ENCODE measurements at places on chromosomes 11 and 22.

DNA sequence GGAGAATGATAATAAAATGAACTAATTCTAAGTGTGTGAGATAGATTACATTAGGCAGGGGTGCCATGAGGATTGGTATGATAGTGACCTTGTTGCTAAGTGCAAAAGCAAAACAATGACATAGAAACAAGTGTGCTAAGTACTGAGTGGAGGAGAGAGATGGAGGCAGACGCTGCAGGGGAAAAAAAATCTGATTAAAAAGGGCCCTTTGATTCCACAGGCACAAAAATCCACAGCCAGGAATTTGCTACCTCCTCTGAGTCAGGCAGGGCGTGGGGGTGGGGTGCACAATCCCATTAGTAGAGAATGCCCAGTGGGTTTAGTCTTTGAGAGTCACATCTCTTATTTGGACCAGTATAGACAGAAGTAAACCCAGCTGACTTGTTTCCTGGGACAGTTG is at the start of gene CNTF:
Gene CNTF, plus strand, starts transcription at position 322 of the 400 bp plus-strand sequence. CDS start 88 bp downstream, outside the sequence.
- no peak for DNase-seq

- peak; percentile 53 for DNase-seq
Measured at GRCh38 chr11:95055283-95055897, 6.2 kb downstream of the KDM4F start.

- DNase-seq, result no peak
Measured at GRCh38 chr11:106288822-106289387, 211.4 kb downstream of the AASDHPPT start.

- DNase-seq, result no peak
Measured at GRCh38 chr11:30017445-30017895, 640 bp upstream of the KCNA4 start.

DNA sequence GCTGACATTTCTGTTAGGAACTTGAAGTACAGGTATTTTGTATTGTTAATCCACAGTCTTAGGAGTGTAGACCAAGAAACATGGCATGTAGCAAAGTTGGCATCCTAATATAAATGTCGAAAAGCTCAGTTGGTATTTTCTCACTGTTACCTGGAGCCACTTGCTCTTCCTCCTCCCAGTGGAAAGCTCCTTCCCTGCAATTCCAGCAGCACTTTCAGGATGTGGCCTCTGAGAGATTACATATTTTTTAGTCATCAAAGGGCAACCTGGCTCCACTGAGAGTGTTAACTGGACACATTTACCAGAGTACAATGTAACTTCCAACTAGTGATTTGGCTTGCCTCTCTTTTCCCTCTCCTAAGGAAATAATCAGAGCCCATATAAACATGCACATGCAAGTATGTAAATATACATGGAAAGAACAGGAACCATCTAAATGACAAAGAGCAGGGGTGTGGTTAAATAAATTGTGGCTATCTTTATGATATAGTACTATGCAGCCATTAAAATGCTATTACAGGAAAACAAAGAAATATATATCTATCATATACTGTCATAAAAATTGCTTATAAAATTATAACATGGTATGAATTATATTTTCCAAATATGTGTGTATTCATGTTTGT is 14.3 kb upstream of the EED start:
- DNase-seq, result no peak

DNA sequence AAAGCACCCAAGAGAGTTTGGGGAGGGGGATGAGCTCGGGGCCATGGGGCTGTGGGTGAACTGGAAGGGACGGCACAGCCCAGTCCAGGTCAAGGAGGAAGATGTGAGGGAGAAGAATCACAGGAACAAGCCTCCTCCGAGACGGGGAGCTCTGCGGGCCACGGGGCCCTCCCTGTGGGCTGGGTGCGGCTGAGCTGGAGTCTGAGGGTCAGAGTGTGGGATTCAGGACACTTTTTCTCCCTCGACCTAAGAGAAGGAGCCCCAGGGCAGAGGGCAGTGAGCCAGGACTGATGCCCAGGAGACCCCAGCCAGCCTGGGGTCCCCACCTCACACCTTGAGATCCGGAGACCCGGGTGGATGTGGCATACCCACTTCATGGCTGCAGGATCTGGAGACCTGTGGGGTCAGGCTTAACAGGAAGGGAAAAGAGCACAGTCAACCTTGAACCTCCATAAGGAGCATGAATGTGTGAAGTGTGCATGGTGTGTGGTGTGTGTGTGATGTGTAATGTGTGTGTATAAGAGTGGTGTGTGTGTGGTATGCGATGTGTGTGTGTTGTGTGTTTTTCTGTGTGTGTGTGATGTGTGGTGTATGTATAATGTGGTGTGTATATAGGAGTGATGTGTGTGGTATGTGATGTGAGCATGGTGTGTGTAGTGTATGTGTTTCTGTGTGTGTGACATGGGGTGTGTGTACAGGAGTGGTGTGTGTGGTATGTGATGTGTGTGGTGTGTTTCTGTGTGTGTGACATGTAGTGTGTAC is 504.6 kb downstream of the BRD1 start:
- DNase-seq, result peak; percentile 2

DNA sequence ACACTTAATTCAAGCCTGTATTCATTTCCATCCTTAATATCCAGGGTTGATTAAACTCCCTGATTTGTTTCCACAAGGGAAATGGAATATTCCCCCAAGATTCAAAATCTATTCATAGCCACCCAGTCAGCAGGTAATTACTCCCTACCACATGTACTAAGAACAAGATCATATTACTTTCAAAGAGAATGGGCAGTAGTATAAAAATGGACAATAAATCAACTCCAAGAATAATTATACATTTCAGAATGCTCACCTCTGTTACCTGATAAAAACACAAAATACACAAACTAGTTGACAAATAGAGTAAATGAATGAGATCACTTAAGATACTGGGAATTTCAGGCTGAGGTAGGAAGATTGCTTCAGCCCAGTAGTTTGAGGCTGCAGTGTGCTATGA is 8.5 kb upstream of the FEZ1 start:
- DNase-seq, result no peak

GRCh38 chr11:117514256-117514655 is 186.6 kb downstream of the CEP164 start:
- no peak for DNase-seq

DNA sequence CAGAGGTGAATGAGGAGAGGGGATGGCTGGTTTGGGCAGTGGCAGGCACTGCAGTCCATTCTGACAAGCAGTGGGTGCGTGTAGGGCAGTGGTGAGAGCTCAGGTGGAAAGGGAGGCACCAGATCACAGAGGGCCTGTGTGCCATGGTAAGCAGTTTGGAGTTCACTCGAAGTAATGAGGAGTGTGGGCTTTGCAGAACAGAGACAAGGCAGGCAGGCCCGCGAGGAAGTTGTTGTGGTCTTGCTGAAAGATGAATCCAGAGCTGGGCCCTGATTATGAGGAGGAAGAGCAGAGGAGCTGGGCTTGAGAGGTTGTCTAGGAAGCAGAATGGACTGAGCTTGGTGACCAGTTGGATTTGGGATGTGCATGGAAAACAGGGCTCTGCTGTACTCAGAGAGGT is 1.6 kb upstream of the DNAJB13 start:
- DNase-seq, result no peak

DNA sequence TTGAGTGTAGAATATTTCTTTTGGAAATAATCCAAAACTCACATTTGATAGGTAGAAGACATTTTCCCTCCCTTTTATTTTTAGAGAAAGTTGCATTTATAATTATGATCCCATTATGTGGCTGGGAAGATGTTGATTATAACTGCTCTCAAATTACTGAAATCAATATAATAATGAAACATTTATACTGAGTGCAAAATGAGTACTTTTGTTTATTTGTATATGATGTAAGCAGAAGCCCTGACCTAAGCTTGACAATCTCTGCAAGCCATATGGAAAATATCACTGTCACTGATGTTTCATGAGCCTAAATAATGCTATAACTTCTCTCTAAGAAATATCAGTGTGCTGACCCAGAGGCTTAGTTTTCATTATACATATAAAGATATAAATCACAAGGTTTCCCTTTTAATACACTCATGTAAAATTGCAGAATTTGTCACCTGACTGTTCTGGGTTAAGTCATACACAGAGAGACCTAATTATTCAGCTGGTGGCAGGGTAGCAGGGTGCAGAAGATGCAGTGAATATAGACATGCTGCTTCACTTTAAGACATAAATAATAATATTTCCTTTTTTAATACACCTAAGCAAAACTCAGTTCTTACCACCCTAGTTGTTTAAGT is 99.2 kb downstream of the BBOX1 start:
- DNase-seq, result no peak

- DNase-seq, result no peak
Measured at GRCh38 chr11:119441898-119442243, 18.9 kb upstream of the THY1 start.

DNA sequence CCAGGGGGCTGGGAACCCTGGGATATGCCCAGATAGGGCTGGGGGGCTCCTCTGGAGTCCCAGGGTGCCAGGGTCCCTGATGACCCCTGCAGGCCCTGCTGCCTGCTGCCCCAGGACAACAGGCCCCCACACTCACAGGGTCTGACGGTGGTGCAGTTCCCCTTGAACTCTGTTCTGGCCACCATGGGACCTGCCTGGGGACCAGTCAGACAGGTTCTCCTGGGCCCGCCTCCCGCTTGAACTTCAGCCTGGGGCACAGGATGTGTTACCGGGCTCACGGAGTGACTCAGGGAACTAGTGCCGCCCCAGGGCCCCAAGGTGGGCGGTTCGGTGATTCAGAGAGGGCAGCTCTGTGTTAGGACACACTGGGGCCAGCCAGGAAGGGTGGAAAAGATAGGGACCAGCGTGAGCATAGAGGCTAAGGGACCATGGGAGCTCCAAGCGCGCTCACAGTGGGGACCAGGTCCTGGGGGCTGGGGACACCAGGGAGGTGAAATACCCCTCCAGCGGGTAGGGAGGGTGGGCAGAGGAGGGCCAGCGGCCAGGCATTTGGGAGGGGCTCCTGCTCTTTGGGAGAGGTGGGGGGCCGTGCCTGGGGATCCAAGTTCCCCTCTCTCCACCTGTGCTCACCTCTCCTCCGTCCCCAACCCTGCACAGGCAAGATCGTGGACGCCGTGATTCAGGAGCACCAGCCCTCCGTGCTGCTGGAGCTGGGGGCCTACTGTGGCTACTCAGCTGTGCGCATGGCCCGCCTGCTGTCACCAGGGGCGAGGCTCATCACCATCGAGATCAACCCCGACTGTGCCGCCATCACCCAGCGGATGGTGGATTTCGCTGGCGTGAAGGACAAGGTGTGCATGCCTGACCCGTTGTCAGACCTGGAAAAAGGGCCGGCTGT is 21.5 kb upstream of the TXNRD2 start:
- DNase-seq, result no peak

DNA sequence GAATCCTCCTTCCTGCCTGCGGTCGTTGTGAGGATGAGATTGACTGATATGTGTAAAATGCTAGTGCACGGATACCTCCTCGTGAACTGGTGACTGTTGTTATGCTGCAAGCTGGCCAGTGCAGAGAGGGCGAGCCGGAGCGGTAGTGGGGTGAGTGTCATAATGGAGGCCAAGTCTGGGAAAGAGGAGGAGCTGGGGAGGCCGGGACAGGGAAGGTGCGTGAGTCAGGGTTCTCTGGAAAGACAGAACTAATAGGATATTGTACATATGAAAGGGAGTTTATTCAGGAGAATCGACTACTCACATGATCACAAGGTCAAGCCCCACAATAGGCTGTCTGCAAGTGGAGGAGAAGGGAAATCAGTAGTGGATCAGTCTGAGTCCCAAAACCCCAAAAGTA is 56.8 kb upstream of the FADD start:
- DNase-seq, result no peak

- no peak for DNase-seq
Measured at GRCh38 chr22:32469799-32470212, 4.8 kb upstream of the FBXO7 start.

DNA sequence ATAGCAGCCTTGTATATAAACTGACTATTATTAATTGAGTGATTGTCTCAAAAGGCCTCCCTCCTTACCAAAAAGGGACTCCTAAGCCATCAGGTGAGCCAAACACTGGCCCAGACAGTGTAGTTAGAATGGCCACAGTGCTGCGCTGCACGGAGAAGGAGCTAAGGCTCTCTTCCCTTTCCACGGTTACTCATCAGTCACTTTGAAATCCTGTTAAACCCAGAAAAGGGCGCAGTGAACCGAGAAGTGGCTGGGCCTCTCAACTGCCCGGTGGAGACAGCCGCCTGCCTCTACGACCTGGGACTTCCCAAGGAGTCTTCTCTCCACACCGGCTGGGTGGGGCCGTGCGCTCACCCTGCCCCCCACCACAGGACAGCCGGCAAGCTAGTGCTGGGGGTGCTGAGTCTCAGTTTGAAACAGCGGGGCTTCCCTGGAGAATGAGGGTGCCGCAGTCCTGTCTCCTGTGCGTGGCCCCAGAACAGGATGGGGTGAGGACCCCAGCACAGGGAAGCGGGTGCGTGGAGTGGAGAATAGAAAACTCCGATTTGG is 1.3 kb downstream of the MYH9 start:
- peak; percentile 85 for DNase-seq

DNA sequence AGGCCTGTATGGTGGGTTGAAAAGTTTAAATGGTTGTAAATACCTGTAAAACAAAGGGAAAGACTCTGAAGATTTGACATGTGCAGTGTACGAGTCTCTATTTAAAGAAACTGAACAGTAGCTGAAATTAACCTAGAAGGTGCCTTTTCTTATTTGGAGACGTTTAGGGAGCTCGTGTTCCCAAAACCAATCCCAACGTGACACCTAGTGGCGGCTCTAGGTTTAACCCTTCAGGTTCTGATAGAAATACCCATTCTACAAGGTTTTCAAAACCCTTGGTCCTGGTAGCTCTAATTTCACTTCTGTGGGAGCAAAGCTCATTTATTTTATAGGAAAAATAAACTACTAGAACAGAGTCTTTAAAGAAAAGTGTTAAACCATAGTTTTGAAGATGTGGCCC is 258.3 kb downstream of the LRRC4C start:
- DNase-seq, result peak; percentile 16

- DNase-seq, result no peak
Measured at GRCh38 chr11:74751303-74751702, 2.7 kb downstream of the RNF169 start.

DNA sequence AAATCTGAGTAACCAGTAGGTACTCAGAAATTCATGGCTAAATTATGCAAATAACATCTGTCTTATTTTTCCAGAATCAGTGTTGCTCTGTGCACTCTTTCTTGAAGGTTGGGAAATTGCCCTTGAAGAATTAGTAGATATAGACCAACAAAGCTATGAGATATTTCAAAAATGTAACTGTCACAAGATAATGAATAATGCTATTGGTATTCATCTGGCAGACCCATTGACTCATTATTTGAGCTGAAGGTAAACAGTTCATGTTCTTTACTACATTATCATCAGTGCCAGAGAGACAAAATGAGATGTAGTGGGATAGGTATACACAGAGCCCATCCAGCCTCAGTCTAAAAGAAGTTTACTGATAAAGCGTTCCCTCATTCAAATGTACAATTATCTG is 274.7 kb downstream of the CASP12 start:
- no peak for DNase-seq

DNA sequence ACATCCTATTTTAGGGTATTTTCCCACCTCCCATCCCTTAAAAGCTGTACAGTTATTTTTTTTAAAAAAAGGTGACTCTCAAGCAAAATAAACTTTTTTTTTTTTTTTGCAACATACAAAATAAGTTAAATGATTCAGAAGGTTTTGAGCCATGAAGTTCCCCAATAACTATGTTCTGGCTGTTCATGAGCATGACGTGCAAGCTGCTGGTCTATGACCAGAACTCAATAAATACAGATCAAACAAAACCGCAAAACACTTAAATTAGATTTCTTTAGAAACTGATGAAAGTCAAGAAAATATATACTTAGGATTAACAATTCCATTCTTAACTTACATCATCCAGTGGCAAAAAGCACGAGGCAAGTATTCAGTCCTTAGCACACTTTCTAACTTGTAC is 24.1 kb upstream of the CLNS1A start:
- no peak for DNase-seq

- no peak for DNase-seq
Measured at GRCh38 chr22:45867118-45867905, 109.7 kb downstream of the WNT7B start.
